ENCODE measurements at places on chromosomes 6 and 20.

- no peak for DNase-seq
Measured at GRCh38 chr20:23127506-23128279, 41.6 kb upstream of the CD93 start.

DNA sequence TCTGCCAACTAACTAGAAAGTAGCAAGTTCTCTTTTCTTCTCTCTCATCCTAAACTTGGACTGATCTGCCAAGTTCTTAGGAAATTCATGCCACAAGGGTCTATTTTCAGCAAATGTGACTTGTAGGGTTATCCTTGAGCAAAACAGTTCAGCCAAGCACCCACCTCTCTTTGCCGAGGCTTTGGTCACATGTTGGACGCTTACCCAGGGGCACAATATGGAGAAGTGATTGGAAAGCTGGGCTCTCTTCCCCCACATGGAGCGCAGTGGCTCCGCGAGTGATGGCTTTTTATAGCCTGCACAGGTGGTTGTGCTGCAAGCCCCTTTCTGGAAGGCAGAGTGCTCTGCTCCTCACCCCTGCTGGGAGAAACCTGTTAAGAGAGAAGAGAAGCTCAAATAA, 47.7 kb upstream of the FNDC1 start:
- no peak for DNase-seq

- DNase-seq, result peak; percentile 59
Measured at GRCh38 chr6:165663377-165663735, 315 bp upstream of the PDE10A start.

DNA sequence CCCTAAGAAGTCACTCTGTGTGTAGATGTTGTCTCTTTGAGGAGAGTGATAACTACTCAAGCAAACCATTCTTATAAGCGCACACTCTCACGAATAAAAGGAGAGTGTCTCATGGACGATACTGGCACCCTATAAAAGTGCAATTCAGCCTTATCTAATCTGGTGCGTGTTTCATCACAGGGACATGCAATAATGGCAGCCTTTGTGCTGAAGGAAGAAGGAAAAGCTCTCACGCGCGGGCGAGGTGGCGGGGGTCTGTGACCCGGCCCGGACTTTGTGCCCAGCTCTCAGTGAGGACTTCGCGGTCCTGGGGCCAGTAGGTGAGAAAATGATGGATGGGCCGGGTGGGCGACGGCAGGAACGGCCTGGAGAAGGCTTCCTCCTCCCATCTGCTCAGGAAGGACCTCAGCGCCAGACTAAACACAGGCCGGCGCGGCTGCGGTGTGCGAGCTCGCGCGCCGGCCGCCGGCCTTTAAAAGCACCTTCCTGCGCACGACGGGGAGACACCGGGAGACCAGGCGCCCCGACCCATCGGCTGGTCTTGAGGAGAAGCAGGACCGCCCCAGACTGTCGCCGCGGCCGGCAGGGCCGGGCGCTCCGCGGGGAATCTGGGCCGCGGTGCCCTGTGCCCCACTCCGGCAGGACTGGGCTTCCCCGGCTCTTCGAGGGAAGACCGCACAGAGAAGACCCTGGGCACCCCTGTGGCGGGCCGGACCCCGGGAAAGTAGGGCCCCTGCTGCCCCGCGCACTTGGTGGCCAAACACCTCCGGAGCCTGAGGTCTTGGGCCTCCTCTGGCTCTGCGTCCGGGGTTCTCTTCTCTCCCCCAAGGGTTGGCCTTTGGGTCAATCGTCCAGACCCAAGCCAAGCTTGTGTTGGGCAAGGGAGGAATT, 8.3 kb upstream of the FOXC1 start:
- no peak for DNase-seq

DNA sequence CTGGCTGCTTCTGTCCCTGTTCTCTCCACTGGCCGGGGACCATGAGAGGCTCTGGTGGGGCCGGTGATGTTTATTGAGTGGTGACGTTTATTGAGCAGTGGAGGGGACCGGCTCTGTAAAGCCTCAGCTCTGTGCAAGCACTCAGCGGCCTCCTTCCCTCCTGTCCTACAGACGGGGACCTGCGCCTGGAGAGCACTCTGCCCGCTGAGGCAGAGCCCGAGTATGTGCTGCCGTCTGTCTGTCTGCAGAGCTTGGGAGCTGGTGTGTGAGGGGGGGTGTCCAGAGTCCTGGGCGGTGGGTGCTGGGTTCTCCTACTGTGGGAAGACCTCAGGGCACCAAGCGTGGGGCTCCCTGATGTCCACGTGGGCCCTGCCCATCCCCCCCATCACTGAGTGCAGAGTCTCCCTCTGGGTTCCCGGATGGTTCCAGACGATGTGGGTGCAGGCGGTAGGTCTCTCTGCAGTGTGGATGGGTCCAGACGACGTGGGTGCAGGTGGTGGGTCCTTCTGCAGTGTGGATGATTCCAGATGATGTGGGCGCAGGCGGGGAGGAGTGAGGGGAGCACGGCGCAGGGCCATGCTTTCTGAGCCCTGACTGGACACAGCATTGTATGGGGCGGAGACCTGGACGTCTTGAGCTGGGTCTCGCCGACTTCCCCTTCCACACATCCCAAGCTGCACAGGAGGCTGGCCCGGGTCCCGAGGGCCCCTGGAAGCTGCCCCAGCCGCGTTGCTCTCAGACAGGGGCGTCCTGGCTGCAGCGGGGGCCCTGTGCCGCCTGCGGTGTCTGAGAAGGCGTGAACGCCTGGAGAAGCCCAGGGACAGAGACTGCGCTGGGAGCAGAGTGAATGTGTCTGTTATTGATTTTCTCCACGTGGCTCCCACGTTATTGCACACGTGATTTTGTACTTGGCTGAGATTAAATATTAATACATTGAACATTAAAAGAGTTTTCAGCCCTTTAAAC, 14.9 kb upstream of the BHLHE23 start:
- DNase-seq, result no peak
